Stimulated activated CD4-positive, alpha-beta T cell treated with anti-CD3 and anti-CD28 coated beads, Interleukin-4, amount 100 ng/mL, for 48 hours (primary cell): ENCODE measurements at places on chromosomes 2 and 18.

GRCh38 chr2:238032755-238033337 lies 28.0 kb upstream of the SCLY start:
- DNase-seq, result no peak

- DNase-seq, result no peak
Measured at GRCh38 chr2:102278720-102279390, 32.5 kb upstream of the IL1RL1 start.

DNA sequence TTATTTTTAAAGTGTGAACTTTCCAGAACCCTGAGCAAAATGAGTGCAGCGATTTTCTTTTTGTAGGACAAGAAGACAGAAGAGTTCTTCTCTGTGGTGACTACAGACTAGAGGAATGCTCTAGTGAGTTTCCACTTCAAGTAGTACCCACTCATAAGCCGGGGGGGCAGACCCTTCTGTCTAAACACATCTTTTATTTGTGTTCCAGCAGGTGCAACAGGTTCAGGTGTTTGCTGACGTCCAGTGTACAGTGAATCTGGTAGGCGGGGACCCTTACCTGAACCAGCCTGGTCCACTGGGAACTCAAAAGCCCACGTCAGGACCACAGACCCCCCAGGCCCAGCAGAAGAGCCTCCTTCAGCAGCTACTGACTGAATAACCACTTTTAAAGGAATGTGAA lies 25.2 kb downstream of the PTRHD1 start:
- DNase-seq, result no peak

DNA sequence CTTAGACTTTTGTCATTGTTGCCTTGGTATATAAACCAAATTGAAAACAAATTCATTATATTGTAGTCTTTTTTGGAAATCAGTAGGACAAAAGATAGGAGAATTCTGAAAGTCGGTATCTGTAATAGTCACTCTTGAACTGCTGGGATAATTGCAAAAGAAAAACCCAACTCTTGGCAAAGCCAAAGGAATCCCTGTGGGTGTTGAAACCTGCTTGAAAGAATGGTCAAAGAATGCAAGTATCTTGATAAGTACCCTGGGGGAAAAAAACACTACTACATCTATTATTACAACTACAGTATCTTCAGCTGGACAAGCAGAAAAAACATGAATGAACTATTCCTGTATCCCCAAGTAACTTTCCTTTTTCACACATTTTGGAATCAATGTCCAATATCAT lies 7.3 kb upstream of the FAM237A start:
- DNase-seq, result no peak

- DNase-seq, result no peak
Measured at GRCh38 chr2:101114268-101114783, 36.9 kb downstream of the TBC1D8 start.

DNA sequence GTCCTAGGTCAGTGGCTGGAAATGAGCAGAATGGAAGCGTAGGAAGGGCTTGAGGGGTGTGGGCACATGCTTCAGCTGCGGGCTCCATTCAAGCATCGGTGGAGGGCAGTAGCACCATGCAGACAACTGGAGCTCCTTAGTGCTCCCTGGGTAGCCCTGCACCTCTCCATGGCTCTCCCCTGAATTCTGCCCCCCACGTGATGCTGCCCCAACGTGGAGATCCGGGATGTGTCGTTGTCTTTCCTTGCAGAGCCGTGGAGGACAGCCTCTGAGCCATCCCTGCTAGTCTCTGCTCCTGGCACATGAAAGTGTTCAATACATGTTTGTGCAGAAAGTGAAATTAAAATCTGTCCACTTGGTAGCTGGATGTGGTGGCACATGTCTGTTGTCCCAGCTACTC lies 94.5 kb downstream of the SH3RF3 start:
- no peak for DNase-seq

DNA sequence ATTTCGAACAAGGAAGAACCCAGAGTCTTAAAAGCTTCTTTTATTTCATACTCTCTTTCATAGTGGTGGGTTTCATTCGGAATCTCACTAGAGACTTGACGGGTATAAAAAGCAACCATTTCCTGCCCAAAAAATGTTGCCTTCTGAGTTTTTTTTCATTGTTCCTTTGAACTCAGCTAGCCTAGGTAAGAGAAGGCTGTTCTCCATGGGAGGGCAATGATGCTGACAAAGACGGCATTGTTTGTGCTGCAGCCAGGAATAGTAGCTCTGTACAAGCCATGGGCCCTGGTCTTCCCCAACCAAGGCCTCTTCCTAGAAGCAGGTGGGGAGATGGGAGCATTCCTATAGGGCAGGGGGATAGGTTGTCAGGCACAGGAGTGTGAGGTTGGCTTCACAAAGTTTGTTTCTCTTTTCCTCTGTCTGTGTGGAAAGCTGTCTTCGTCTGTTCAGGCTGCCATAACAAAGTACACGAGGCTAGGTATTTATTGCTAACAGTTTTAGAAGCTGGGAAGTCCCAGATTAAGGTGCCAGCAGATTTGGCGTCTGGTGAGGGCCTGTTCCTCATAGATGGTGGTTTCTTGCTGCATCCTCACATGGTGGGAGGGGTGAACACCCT lies 405.1 kb downstream of the NBAS start:
- no peak for DNase-seq

GRCh38 chr2:57516698-57517340 lies 529.8 kb upstream of the VRK2 start:
- DNase-seq, result no peak

- DNase-seq, result no peak
Measured at GRCh38 chr2:172921532-172922236, 154.0 kb upstream of the MAP3K20 start.
